ENCODE measurements at places on chromosomes 12 and 14.
A peak's percentile ranks its signal among the peaks of the same experiment; 100 is the strongest.

DNA sequence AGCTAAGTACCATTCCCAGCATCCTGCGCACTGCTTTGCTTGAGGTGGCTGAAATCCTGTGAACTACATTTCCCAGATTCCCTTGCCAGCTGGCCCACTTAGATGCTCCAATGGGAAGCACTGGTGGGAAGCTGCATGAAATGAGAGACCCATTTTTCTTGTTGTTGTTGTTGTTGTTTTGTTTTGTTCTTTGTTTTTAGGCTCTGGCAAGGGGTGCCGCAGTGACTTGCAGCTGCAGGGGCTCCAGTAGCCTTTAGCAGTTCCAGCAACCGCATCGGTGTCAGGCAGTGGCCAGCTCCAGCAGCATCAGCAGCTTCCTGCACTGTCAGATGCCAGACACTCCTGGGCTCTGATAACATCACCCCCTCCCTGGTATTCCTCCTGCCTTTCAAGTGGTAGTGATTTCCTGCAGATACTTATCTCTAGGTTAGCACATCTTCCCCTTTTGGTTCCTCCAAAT lies 8.8 kb upstream of the EGLN3 start:
- DNase-seq = no peak

- no peak for DNase-seq
These were observed 17.7 kb downstream of the SYNE3 start for GRCh38 chr14:95498622-95499353.

- DNase-seq = peak; percentile 64
These were observed 91.8 kb downstream of the EML1 start for GRCh38 chr14:99884834-99885648.

DNA sequence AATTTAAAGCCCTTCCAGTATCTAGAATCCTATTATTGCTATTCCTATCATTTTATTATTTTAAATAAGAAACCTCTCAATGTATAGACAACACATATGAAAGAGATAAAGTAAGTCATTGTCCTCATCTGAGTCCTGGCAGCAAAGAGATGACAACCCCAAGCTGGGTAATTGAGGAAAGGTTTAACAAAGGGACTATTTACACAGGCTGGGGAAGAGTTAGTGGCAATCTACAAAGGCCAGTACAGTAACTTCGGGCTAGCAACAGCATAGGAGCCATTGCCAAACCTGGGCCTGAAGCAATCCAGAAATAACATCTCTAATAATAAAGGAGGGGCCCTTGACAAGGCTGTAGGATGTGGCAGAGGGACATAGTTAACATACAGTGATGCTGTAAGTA lies 11.2 kb downstream of the PDE6H start:
- no peak for DNase-seq
